ENCODE measurements at places on chromosomes 5 and 9.
A peak's percentile ranks its signal among the peaks of the same experiment; 100 is the strongest.

- no peak for DNase-seq
Observed at GRCh38 chr9:118366228-118366627, 662.0 kb downstream of the TLR4 start.

GRCh38 chr9:107155244-107155817 is 127.7 kb upstream of the RAD23B start:
- no peak for DNase-seq

DNA sequence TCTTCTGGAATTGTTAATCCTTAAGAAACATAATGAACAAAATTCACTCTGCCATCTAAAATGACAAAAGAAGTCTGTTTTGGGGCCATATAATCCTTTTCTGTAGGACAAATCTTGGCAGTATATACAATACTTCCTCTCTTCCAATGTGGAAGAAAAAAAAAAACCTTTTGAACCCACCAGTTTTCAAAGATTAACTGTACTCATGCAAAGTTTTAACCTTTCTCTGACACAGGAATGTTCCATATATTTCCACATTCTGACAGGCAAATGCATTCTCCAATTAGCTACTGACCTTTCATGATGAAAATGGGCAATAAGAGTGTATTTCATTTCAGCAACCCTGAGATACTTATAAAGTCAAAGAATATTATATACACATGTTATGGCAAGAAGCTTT is 65.4 kb downstream of the RNF130 start:
- no peak for DNase-seq

DNA sequence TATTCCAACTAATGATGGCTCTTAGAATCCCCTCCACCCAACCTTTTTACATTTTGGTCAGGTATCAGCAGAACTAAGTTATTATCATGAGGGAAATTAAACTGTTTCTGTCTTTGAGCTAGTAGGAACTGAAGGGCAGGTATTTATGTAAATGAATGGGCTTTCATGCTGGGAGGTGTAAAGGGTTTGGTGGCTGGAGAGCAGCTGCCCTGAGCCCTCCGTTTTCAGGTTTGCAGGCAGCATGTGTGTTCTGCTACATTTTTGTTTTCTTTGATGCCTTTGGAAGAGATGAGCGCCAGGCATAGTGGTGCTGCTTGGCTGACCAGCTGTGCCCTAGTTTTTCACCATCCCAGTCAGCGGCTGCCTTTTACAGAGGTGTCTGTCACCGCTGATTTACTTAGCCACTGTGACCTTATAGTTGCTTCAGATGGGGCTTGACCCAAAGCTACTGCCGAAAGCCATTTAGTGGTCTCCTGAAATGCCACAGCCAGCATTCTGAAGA is 231.9 kb downstream of the MAST4 start:
- no peak for DNase-seq

- DNase-seq: no peak
Observed at GRCh38 chr9:124259158-124259808, 1.5 kb downstream of the NEK6 start.

DNA sequence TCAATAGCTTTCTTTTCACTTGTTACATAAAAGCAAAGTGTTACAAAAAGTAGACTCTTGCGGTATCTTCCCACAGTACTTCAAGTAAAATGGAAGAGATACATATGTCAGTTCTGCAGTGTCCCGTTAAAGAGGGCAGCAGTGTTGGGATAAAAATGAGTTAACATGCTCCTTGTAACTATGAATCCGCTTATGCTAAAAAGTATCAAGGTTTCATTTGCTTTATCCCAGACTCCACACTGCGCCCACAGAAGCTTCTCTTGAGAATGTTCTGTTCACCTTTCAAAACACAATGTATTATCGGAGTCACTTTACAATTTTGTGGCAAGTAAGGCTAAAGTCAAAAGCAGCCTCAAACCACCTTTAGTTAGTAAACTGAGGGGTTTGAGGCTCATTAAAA is 790 bp downstream of the PTAR1 start:
- DNase-seq: no peak

DNA sequence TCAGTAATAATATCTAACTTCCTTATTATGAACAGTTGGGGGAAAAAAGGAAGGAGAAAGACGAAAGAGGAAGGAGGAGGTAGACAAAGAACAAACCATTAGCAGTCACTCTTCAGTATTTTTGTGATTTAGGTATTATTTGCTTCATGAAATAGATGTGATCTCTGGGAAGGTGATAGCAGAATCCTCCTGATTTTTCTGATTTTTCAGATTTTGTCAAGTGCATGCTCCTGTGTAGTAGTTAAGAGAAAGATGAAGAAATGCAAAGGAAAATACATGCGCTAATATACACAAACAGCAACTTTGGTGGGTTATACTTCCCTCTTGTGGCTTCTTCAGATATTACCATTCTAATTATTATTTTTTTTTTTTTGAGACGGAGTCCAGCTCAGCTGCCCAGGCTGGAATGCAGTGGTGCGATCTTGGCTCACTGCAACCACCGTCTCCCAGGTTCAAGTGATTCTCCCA is 31.6 kb downstream of the LMNB1 start:
- DNase-seq: no peak

- DNase-seq: no peak
Observed at GRCh38 chr9:30506749-30507148, 1877.7 kb upstream of the ACO1 start.

DNA sequence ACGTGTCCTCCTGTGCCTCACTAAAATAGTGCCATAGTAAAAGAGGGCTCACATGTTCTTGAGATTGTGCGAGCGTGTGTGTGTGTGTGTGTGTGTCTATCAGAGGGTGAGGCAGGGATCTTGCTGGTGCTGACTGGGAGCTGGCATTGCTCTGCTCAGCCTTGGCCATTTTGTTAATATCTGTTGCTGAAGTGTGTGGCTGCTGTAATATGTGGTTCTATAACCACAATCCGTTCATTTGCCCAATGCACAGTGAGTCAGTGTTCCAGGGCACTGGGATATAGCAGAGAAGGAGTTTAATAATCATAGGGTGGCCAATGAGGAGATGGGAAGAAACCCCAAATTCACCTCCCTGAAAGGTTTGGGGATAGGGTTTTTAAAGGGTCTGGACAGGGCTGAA is 61.3 kb downstream of the RASGRF2 start:
- DNase-seq: no peak

DNA sequence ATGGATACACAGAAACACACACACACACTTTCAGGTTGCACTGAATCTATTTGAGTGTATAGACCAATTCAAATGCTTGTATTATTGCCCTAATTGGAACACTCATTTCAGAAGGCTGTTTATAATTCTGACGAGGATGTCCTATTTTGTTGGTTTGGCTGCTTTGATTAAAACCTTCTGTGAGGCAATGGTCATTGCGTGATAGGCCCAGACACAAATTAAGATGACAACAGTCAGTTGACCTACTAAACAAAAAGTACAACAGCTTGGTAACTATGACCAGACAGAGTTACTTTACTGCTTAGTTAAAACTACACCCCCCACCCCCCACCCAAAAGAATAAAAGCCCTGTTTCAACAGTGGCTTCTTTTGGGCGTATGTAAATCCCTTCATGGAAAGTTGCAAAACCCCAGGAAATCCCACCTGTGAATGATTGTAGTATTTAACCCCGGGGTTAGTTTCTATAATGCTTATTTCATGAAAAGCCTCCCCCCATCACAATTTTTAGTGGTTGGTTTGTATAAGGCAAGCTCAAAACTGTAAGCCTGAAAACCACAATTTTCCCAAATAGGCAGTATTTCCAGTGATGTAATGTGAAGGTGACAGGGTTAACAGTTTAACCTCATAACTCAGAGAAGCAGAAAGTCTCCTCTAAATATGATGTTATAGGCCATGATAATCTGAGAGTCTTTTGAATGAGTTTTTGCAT is 340.8 kb downstream of the FGF10 start:
- DNase-seq: no peak

DNA sequence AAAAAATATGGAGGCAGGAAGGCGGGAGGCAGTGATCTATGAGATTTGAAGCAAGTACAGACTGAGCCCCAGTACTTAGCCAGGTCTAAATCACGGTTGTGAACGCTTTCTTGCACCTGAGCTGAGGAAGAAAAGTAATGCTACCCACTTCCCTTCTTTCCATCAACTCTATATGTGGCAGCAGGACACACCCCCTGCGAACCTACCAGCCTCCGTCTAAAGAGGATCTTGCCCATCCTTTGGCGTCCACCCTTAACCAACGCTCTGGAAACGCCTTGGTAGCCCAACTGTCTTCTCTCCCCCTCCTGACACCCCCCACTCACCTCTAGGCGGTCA is 545 bp downstream of the HMGCS1 start:
- DNase-seq: no peak

- DNase-seq: peak; percentile 77
Observed at GRCh38 chr9:87792831-87793288, 66.9 kb downstream of the CTSL start.

- DNase-seq: no peak
Observed at GRCh38 chr5:116944183-116944582, 369.6 kb upstream of the SEMA6A start.

DNA sequence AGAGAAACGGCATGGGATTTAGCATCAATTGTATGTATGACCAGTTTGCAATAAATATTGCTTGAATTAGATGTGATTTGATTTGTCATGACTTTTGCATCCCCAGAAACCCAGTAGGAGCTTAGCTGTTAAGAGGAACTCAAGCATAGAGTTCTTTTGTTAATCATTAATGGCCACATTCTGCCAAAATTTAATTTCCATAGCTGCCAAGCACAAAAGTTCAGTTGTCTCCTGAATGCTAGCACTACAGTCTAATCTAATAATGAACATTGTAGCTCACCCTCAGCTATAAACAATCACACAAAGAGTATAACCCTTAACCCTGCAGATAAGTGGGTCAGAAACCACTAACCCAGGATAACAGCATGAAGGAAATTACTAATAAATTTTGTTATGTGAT is 169.8 kb upstream of the GRAMD2B start:
- no peak for DNase-seq

- DNase-seq: no peak
Observed at GRCh38 chr9:113154946-113155345, 4.1 kb downstream of the SLC31A2 start.

GRCh38 chr5:37886242-37886905 is 46.5 kb upstream of the GDNF start:
- DNase-seq: no peak

DNA sequence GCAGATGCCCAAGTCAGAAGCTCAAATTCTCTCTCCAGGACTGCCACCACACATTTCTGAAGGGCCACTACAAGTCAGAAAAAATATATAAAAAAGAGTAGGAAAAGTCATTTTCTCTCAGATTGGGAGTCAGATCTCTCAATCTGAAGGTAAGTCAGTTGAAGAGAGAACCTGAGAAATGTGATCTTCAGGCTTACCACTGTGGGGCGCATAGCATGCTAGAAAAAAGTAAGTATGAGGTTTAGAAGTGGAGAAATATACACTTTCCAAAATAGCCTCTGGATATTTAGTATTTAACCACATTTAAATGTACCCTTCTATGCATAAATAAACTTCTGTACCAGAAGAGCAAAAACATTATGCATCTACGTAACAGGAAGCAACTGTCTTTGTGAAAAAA is 800.7 kb upstream of the CTNND2 start:
- DNase-seq: no peak

- DNase-seq: no peak
Observed at GRCh38 chr5:138339091-138339456, 1.0 kb downstream of the FAM53C start.

DNA sequence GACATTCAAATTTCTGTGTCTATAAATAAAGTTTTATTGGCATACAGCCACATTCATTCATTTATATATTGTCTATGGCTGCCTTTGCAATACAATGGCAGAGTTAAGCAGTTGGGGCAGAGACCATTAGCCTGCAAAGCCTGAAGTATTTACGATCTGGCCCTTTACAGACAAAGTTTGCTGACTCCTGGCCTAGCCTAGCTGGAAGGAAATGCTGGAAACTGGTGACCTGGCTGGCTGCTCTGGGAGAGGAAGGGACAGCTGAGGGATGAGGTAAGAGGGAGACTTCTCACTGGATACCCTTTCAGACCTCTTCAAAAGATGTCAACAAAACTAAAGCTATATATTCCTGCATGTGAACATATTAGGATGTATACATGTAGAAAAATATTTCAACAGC is 66.0 kb upstream of the PPARGC1B start:
- DNase-seq: no peak

DNA sequence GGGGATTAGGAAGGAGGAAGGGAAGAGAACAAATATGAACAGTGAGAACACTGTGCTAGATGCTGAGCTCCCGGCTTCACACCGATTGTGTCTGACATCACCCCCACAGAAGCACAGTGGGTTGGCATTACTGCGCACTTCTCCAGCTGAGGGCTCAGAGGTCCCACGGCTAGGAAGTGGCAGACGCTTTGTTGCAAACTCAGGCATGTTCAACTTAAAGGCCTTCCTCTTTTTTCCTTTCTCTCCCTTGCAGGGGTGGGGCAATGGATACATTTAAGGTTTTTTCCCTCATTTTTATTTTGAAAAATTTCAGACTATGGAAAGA is 15.5 kb upstream of the SHB start:
- no peak for DNase-seq

- no peak for DNase-seq
Observed at GRCh38 chr9:110266795-110267194, 10.5 kb upstream of the TXN start.
